SW 1271 (cell line): ENCODE measurements at places on chromosomes 6 and 20.
A peak's percentile ranks its signal among the peaks of the same experiment; 100 is the strongest.

- DNase-seq: peak; percentile 8
Measured at GRCh38 chr6:2103765-2104523, 141.5 kb downstream of the GMDS start.

DNA sequence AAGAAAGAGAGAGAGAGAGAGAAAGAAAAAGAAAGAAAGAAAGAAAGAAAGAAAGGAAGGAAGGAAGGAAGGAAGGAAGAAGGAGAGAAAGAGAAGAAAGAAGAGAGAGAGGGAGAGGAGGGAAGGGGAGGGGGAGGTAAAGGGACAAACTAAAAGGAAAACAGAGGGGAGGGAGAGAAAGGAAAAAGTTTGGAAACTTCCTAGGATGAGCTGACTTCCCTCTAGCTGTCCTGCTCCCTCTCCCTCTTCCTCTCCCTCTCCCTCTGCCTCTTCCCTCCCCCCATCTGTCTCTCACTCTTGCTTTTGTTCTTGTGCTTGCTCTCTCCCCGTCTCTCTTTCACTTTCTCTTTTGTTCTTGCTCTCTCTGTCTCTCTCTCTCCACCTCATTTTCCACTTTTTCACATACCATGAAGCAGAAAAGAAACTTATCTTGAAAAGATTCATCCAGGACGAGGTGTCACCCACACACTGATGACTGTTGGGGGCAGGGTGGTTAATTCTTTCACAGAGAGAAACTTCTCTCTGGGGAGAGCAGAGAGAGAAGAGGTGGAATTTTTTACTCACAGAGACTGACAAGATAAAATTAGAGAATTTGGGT lies 56.4 kb upstream of the DUSP22 start:
- DNase-seq: no peak

- DNase-seq: no peak
Measured at GRCh38 chr6:10151144-10151915, 263.5 kb downstream of the TFAP2A start.

DNA sequence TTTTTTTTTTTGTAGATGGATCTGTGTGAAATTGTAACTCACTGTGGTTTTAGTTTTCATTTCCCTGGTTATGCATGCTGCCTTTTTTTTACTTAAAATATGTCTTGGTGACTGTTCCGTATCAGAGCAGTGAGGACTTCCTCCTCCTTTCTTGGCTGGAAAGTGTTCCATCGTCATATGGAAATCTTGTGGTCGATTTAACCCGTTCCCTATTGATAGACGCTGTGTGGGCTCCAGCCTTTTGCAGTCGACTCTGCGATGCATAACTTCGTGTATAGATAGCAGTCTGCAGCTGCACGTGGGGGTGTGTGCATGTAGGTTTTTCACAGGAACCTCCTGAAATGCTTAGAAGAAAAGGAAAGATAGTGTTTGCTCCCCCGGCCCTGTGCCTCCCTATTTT lies 28.1 kb upstream of the PNPLA1 start:
- DNase-seq: no peak

DNA sequence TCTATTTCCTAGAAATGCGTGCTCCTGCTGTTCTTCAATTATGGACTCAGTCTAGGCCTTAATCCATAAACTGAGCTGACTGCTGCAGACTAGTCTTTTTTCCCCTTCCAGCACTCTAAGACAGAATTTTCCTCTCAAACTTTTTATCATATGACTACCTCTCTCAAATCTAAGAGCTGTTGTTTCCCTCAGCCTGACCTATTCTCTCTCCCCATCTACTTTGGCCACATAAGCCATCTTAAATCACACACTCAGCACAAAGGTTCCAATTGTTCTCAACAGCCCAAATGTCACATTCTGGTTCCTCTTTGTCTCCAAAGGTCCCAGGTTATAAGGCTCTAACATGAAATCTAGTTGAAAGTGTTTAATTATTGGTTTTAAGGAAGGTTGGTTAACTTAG lies 85.2 kb downstream of the PRSS35 start:
- no peak for DNase-seq

GRCh38 chr6:37686111-37686510 lies 11.6 kb downstream of the MDGA1 start:
- DNase-seq: no peak

DNA sequence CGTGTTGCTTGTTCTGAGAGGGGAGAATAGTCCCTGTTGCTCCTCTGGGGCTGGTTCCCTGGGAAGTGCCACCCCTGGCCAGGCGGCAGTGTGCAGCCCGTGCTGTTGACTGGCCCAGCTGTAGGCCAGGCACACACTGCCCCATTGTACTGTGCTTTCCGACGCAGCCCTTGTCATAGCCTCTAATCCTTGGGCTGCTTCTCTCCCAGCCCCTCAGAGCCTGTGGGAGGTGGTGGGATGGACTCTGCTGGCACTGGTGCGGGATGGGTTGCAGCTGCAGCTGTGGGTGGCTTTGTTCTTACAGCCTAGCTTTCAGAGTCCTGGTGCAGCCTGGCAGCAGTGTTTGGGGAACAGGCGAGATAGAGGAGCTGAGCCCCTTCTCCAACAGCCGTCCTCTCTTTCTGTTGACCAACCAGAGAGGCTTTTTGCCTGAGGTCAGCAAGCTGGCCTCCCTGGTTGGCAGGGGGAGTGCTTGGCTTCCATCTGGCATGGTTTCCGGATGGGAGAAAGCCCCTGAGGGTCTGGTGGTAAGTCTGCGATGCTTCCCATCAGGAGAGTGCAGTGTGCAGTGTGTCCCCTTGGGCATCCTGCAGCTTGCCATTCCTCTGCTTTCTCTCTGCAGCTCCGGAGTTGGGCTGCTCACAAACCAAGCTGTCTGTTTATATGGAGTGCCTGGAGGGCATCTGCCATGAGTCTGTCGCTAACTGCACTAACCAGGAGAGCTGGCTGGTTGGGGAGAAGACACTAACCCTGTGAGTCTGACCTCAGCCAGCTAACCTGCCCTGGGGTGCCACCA lies 12.1 kb downstream of the TJAP1 start:
- no peak for DNase-seq

- DNase-seq: no peak
Measured at GRCh38 chr6:160275511-160276003, 16.9 kb upstream of the SLC22A2 start.

- no peak for DNase-seq
Measured at GRCh38 chr20:32429745-32430360, 71.7 kb downstream of the ASXL1 start.

GRCh38 chr6:107666084-107666980 lies 157.8 kb downstream of the SCML4 start:
- DNase-seq: no peak

- DNase-seq: no peak
Measured at GRCh38 chr6:21587961-21588480, 5.5 kb upstream of the SOX4 start.

DNA sequence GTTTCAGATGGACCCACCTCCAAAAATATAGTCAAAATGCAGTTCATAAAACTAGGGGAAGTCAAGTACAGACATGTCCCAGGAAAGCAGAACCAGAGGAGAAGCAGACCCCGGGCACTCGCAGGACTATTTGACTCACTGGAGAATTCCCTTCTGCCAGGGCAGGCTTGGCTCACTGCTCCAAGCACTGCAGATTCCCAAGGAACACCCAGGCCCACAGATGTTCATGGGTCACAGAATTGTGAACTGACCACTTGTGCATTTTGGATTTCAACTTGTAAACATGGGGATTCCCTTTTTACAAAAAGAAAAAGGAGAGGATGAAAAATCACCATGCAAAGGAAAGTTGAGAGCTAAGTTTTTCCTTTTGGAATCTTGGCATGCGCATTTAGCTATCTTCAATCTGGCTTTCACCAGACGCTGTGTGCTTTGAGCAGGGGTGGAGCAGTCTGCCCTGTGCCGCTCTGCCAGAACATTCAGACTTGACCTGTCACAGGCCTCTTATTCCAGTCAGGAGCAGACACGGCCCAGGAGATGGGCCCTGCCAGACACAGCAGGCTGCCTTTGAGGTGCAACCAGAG lies 237.5 kb upstream of the TAB2 start:
- DNase-seq: no peak

DNA sequence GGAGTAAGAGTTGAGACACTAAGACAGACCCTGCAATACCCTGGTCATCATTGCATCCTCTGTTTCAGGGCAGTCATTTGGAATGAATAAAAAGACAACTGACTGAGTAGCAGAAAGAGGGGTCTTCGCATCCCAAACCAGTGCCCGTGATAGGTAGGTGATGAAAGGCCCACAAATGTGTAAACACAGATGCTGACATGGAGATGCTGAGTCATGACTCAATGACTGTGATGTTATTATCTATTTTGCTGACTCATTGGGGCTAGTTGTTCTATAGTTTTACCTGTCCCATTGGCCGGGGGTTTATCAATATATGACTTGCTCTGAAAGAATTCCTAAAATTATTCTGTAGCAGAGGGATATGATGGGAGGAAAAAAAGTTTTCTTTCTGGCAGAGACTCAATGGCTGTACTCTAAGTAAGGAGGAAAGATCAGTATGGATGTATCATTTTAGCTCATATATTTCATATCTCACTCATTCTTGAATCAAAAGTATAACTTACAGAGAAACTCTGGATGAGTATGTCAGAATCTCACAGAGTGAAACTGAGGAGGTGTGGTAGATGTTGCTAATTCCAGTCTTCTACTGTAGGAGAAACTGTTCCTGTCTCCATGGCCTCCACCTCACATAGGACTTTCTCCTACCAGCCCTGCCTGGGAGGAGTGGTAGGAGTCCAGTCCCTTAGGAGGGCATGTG lies 119.9 kb upstream of the PREP start:
- DNase-seq: no peak

DNA sequence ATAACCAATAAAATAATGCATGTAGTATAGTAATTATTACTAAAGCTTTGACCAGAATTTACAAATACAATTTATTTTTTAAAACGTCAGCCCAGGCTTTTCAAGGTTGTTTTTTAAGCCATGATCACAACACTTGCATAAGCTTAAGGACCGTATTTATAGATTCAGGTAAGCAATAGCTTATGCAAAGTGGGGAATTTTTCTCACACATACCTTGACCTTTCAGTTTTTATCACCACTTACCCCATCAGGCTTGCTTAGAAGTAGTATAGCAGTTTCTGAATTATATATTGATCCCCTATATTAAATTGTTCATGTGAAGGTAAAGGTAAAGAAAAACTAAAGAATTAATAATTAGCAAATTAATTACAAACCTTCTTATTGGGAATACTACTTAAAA lies 232.3 kb upstream of the FKBP1C start:
- DNase-seq: no peak

- no peak for DNase-seq
Measured at GRCh38 chr20:2709205-2709981, 16.8 kb downstream of the EBF4 start.

- DNase-seq: no peak
Measured at GRCh38 chr6:152091851-152092341, 284.4 kb downstream of the ESR1 start.

DNA sequence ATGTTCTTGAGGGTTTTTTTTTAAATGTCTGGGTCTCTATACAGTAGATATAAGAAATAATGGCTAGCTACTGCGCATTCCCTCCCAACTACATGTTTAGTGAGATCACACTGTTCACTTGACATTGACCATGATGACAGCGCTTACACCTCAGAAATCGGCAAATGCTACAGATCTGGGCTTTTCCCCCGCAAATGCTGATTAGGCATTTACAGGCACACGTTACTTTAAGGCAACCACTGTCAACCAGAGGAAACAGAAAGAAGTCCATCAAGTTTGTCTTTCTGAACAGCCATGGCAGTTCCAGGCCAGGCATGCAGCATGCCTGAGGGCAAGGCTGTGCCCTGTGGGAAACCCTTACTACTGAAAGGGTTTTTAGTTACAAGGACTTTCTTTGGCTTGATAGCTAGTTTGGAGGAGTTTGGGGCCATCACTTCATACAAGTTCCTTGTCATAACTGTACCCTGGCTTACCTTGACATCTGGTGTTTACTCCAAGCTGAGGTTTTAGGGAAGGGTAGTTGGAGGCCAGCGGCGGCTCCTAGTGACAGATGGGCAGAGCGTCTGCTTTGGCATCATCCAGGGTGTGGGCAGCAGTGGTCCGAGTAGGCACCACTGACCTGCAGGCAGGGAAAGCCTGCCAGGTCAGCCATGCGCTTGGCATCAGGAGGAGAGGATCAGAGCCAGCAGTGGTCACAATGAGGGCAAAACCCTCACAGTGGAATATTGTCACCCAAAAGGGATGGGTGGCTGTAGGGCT lies 43.0 kb downstream of the CFAP61 start:
- no peak for DNase-seq

GRCh38 chr6:144416244-144416643 lies 131.1 kb downstream of the UTRN start:
- DNase-seq: no peak

DNA sequence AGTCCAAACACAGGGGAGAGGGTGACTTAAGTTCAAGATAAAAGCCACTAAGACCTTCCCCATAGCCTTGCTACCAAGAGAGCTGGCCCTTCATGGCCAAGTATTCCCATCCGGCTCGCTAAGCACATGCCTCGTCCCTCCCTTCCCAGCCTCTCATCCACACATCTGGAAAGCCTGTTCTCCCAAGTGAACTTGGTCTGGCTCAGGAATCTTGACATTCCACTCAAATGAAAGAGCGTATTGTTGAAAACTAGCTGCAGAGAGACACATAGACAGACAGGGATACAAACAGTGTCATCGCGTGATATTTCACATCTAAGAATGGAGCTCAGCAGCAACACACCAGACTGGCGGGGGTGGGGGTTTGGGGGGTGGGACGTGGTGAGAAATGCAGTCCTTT lies 182.8 kb upstream of the FOXQ1 start:
- no peak for DNase-seq

- peak; percentile 14 for DNase-seq
Measured at GRCh38 chr6:136608991-136609390, 58.8 kb upstream of the MAP7 start.

GRCh38 chr6:43917878-43918382 lies 147.9 kb downstream of the VEGFA start:
- no peak for DNase-seq

DNA sequence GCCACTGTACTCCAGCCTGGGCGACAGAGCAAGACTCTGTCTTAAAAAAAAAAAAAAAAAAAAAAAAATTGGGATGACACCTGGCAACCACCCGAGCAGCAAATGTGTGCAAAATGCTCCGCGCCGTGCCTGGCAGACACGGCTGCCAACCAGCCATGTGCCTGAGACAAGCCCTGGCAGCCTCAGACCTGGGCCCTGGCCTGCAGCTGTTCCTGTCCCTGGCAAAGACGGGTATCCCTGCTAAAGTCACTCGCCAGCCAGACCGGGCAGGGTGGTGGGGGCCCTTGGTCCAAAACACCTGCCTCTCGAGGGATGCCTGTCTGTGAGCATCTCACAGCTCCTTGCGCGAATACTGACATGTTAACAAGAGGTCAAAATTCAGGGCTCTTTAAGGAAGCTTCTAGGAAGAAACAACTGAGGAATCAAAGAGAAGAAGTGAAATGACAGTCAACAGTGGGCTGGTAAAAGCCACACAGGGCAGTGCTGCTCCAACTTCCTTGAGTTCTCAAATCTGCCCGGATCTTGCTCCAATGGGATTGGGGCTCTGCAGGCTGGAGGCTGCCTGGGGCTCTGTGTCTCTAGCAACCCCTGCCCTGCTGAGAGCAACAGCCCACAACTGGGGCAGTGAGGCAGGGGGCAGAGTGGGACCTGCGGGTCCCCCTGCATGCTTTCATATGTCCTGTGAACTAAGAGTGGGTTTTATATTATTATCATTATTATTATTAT lies 53.4 kb downstream of the SYTL3 start:
- no peak for DNase-seq

- peak; percentile 96 for DNase-seq
Measured at GRCh38 chr20:62937268-62938104, 461 bp upstream of the GID8 start.

- DNase-seq: peak; percentile 82
Measured at GRCh38 chr6:31559958-31560696, 12.0 kb upstream of the LTA start.

GRCh38 chr6:42460883-42461282 lies 9.2 kb upstream of the TRERF1 start:
- DNase-seq: no peak

- no peak for DNase-seq
Measured at GRCh38 chr6:10341605-10342004, 73.3 kb downstream of the TFAP2A start.
